ENCODE measurements at places on chromosomes 4 and X. TPM values are rescaled to one million over a fixed set of nuclear protein-coding genes. Genes with fewer than 3 reads are reported as not detected.

DNA sequence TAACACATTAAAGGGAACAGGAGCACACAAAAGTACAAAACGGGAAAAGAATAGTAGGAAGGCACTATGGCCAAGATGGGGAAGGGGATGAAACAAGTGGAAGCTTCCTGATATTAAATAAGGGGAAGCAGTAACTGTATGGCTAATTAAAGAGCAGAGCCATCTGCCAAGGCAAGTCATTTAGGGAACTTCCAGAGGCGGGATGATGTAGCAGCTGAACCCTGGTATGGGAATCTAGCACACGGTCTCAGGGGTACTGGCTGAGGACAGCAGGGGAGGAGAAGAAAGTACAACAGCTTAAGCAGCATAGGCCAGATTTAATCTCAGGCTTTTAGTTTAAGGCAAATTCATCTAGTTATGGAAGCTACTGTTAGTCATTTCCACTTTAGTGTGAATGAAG lies 59.1 kb downstream of the IGFBP7 start:
- H3K4me1 ChIP-seq, result peaks cover 15% of the 10 kb centered on the region
- H3K27ac ChIP-seq, result no peak overlapping the region
- peak; percentile 24 for DNase-seq
- H3K36me3 ChIP-seq, result peaks cover 4% of the 10 kb centered on the region
- no peaks in the 10 kb centered on the region for H3K27me3 ChIP-seq
- H3K4me3 ChIP-seq, result no peak overlapping the region

- H3K4me3 ChIP-seq, result no peak overlapping the region
- H3K36me3 ChIP-seq, result no peaks in the 10 kb centered on the region
- H3K4me1 ChIP-seq, result no peaks in the 10 kb centered on the region
- no peaks in the 10 kb centered on the region for H3K27me3 ChIP-seq
- DNase-seq, result no peak
- H3K27ac ChIP-seq, result no peak overlapping the region
Observed at GRCh38 chr4:105135785-105136184, 10.9 kb upstream of the TET2 start.

VSIG4 gene
- not detected for polyA plus RNA-seq

DNA sequence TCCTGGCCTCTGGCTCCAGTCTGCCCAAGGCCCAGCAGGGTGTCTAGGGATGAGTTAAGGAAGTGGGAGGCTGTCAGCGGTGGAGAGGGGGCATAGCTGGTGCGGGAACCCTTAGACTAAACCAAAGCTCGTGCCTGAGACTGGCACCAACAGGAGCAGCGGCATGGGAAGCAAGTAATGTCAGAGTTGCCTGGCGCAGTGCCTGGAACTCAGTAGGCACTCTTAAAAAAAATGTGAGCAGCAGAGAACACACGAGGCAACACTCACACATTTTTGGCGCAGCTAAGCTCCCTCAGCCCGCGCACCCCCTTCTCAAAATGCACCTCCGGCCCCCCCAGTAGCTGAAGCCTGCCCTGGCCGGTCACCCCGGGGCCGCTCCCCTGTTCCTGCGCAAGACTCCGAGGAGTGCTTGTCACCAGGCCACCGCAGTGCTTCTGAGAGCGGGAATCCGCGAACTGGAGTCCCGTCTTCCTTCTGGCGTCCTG lies 583 bp downstream of the GABRE start:
- no peak for DNase-seq
- H3K27me3 ChIP-seq, result no peaks in the 10 kb centered on the region
- no peaks in the 10 kb centered on the region for H3K4me1 ChIP-seq
- H3K4me3 ChIP-seq, result peak overlapping the region; percentile 36
- H3K36me3 ChIP-seq, result no peaks in the 10 kb centered on the region

GRCh38 chr4:138164208-138164607 lies 77.9 kb downstream of the SLC7A11 start:
- H3K27me3 ChIP-seq, result no peaks in the 10 kb centered on the region
- H3K4me1 ChIP-seq, result no peaks in the 10 kb centered on the region
- H3K4me3 ChIP-seq, result no peak overlapping the region

GRCh38 chr4:102694791-102695190 lies 66.0 kb downstream of the MANBA start:
- no peaks in the 10 kb centered on the region for H3K27me3 ChIP-seq
- peaks cover 2% of the 10 kb centered on the region for H3K36me3 ChIP-seq
- peak; percentile 23 for DNase-seq
- H3K4me1 ChIP-seq, result peaks cover 8% of the 10 kb centered on the region
- no peak overlapping the region for H3K4me3 ChIP-seq

DNA sequence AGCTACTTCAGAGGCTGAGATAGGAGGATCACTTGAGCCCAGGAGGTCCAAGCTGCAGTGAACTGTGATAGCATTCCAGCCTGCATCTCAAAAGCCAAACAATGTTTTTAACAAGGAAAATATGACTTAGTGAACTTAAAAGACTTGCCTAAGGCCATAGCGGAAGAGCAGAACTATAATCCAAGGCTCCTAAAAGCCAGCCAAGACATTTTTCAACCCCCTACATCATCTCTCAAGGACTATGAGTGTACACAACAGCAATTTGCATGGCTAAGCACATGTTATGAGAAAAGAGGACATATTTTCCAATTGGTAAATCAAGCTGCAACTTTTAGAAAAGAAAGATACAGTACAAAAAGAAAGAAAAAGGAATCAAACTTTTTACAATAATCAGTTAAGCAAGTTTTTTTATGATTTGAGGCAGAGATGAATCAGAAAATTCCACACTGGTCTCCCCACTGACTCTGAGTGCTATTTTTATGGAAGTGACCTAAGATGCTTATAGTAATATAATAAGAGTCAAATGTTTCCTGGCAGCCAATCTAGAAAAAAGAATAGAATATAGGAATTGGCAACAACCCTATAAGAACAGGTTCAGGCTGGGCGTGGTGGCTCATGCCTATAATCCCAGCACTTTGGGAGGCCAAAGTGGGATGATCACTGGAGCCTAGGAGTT lies 9.8 kb upstream of the ACOT9 start:
- DNase-seq, result peak; percentile 62
- H3K36me3 ChIP-seq, result no peaks in the 10 kb centered on the region
- no peak overlapping the region for H3K27ac ChIP-seq
- H3K4me1 ChIP-seq, result no peaks in the 10 kb centered on the region
- no peaks in the 10 kb centered on the region for H3K27me3 ChIP-seq
- H3K4me3 ChIP-seq, result no peak overlapping the region

- no peak for DNase-seq
- H3K4me1 ChIP-seq, result no peaks in the 10 kb centered on the region
- H3K27ac ChIP-seq, result no peak overlapping the region
Observed at GRCh38 chr4:74031576-74031975, 6.9 kb downstream of the CXCL3 start.

GRCh38 chrX:107676559-107677378 lies 48.5 kb downstream of the PRPS1 start:
- H3K27ac ChIP-seq, result peak overlapping the region; percentile 23
- peaks cover 19% of the 10 kb centered on the region for H3K27me3 ChIP-seq
- H3K4me1 ChIP-seq, result 0 out of 2 replicates have a peak, but pooled peaks cover 1% of the 10 kb centered on the region

PDE5A gene
- 71.5 TPM for polyA plus RNA-seq

DNA sequence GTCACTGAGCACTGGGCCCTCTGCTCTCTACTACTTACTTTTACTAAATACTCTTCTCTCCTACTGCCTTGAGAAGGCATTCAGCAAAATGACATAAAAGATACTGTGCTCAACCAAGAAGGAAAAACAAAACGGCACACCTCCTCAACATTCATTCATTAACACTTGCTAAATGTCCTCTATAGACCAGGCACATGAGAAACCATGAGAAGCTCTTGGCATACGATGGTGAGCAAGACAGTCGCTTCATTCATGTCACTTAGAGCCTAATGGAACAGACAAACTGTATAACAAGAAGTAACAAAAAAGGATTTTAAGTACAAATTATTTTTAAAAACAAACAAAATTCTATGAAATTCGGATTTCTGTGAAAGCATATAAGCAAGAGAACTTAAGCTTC lies 38.7 kb downstream of the COL25A1 start:
- no peak overlapping the region for H3K4me3 ChIP-seq
- no peaks in the 10 kb centered on the region for H3K36me3 ChIP-seq

AKAP4 gene
- not detected for polyA plus RNA-seq

GRCh38 chr4:5573965-5574364 lies 134.4 kb downstream of the EVC2 start:
- DNase-seq, result no peak
- H3K4me3 ChIP-seq, result no peak overlapping the region
- no peaks in the 10 kb centered on the region for H3K27me3 ChIP-seq
- no peak overlapping the region for H3K27ac ChIP-seq

GRCh38 chr4:124044867-124045266 lies 648.3 kb downstream of the SPRY1 start:
- H3K4me1 ChIP-seq, result no peaks in the 10 kb centered on the region
- no peak overlapping the region for H3K27ac ChIP-seq
- no peaks in the 10 kb centered on the region for H3K36me3 ChIP-seq
- H3K27me3 ChIP-seq, result no peaks in the 10 kb centered on the region
- no peak overlapping the region for H3K4me3 ChIP-seq

STK32B gene
- polyA plus RNA-seq, result 5.5 TPM

- no peaks in the 10 kb centered on the region for H3K27me3 ChIP-seq
- peak overlapping the region; percentile 77 for H3K27ac ChIP-seq
- H3K4me3 ChIP-seq, result peak overlapping the region; percentile 75
- H3K4me1 ChIP-seq, result peaks cover 4% of the 10 kb centered on the region
Observed at GRCh38 chr4:80197601-80198440, 518 bp downstream of the PRDM8 start.

GRCh38 chr4:77336411-77337142 lies 179.6 kb downstream of the CCNG2 start:
- DNase-seq, result no peak
- H3K4me3 ChIP-seq, result no peak overlapping the region

- H3K36me3 ChIP-seq, result no peaks in the 10 kb centered on the region
- no peaks in the 10 kb centered on the region for H3K27me3 ChIP-seq
- no peak overlapping the region for H3K4me3 ChIP-seq
- DNase-seq, result no peak
Observed at GRCh38 chr4:34921391-34921790, 1322.9 kb downstream of the ARAP2 start.

DNA sequence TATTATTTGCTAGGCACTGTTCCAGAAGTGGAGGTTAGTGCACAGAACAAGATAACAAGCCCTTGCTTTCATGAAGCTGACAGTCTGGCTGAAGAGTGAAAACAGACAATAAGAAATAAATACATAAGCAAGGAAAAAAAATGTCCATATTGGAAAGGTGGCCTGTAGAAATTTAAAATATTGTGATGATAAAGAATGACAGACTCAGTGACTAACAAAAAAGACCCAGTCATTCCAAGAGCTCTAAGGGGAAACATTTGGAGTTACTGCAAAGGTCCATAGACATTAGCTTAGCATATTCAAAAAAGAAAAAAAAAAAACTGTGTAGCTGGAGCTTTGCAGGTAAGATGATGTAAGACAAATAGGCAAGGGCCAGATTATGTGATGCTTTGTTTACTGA lies 1.0 kb upstream of the ANTXR2 start:
- DNase-seq, result no peak
- no peak overlapping the region for H3K27ac ChIP-seq
- no peak overlapping the region for H3K4me3 ChIP-seq
- peaks cover 2% of the 10 kb centered on the region for H3K36me3 ChIP-seq

- no peaks in the 10 kb centered on the region for H3K4me1 ChIP-seq
- no peak overlapping the region for H3K4me3 ChIP-seq
- no peaks in the 10 kb centered on the region for H3K27me3 ChIP-seq
- no peak for DNase-seq
- H3K36me3 ChIP-seq, result no peaks in the 10 kb centered on the region
Observed at GRCh38 chr4:180363815-180364214, 1879.4 kb upstream of the TENM3 start.

DNA sequence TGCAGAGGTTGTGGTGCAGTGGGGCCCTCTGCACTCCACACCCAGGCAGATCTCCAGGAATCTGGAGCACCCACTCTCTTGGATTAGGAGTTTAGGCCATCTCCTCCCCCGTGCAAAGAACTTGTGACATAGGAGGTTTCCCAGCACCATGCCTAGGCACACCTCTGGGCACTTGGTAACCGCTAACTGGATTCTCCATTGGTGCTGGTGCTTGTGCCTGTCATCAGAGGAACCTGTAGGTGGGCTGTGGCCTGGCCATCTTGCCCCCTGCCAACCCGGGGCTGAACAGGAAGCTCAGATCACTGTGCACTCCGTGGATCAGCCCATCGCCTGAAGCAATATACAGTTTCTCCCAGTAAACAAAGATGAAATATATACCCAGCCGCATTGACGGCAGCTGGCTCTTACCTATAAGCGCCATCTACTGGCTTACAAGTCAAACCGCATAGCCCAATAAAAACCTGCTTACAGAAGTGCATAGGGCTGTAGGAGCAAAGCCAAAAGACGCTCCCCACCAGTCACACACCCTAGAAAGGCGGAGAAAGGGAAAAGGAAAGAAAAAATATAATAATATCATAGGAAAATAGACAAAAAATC lies 19.1 kb upstream of the TEX13B start:
- H3K4me1 ChIP-seq, result no peaks in the 10 kb centered on the region
- no peak overlapping the region for H3K4me3 ChIP-seq
- H3K36me3 ChIP-seq, result no peaks in the 10 kb centered on the region
- peaks cover 2% of the 10 kb centered on the region for H3K27me3 ChIP-seq
- no peak overlapping the region for H3K27ac ChIP-seq

DNA sequence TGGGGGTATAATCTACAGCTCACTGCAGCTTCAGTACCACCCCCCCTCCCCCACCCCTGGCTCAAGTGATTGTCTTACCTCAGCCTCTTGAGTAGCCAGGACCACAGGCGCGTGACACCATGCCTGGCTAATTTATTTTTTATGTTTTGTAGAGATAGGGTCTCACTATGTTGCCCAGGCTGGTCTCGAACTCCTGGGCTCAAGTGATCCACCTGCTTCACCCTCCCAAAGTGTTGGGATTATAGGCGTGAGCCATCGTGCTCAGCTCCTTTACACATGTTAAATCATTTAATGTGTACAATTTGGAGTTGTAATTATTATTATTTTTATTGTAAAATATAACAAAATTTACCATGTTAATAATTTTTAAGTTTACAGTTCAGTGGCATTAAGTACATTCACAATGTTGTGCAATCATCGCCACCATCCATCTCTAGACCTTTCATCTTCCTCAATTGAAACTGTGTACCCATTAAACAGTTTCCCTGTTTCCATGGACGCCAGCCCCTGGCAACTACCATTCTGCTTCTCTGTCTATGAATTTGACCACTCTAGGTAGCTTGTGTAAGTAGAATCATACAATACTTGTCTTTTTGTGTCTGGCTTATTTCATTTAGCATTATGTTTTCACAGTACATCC lies 6.1 kb downstream of the SLAIN2 start:
- H3K27me3 ChIP-seq, result no peaks in the 10 kb centered on the region
- no peak overlapping the region for H3K27ac ChIP-seq
- H3K36me3 ChIP-seq, result 0 out of 2 replicates have a peak, but pooled peaks cover under 1% of the 10 kb centered on the region
- H3K4me3 ChIP-seq, result no peak overlapping the region

MED12 gene
- 19.8 TPM for polyA plus RNA-seq

DNA sequence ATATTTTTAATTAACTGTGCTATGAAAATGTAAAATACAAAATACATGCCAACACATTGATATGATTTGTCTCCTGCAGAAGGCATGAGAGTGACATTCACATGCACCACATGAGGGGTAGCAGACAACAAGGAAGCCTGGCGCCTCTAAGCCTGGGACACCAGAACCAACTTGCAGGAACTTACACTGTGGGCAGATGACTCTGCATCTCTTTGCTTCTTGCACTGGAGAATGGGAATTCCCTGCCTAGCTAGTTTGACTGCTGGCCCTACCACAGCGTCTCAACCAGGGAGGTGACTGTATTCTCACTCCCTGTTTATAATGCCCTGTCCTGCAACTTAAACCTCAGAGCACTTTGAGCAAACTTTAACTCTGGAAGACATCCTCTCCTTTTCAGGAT lies 40.5 kb downstream of the PAGE2 start:
- H3K36me3 ChIP-seq, result no peaks in the 10 kb centered on the region
- no peak for DNase-seq
- H3K4me3 ChIP-seq, result no peak overlapping the region
- no peaks in the 10 kb centered on the region for H3K4me1 ChIP-seq
- no peak overlapping the region for H3K27ac ChIP-seq

HS6ST2 gene
- polyA plus RNA-seq, result not detected

- H3K4me1 ChIP-seq, result peaks cover 4% of the 10 kb centered on the region
Observed at GRCh38 chr4:107577743-107578142, 142.3 kb downstream of the PAPSS1 start.

Data from IMR-90 (cell line).